CD8-positive, alpha-beta T cell (primary cell): ENCODE measurements at places on chromosomes 6 and 20.

DNA sequence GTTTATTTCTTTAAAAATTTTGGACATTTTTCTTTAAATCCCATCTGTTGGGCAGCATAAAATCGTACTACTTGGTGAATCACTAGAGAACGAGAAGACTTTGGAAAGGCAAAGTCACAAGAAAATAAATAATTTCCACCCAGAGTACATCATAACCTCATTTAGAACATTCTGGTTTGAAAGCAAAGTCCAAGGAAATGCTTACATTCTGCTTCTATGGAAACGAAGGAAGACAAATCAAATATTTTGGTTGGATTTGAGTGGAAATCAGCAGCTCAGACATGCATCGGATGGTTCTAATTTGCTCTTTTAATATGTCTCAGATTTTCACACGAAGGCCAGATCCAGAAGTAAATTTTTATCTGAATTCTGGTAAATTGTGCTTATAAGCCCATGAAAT is 60.7 kb upstream of the LTV1 start:
- no peak for DNase-seq

GRCh38 chr6:84522135-84522549 is 242.3 kb downstream of the TBX18 start:
- no peak for DNase-seq

DNA sequence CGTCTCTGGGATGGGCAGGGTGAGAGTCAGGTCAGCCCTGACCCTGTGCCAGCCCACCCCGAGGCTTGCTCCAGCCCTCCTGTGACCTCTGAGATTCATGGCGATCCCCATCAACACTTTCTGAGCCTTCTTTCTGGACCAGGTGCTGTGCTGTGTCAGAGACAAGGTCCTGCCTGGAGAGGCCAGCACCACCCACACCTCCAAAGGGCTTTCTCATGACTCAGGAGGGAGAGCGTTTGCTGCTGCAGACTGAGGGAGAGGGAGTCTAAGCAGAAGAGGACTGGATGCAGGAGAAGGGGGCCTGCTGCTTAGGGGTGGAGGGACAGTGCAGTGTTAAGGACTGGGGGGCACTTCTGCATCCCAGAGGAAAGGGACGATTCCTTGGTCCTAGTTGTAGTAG is 193.5 kb downstream of the LRFN2 start:
- DNase-seq, result no peak

DNA sequence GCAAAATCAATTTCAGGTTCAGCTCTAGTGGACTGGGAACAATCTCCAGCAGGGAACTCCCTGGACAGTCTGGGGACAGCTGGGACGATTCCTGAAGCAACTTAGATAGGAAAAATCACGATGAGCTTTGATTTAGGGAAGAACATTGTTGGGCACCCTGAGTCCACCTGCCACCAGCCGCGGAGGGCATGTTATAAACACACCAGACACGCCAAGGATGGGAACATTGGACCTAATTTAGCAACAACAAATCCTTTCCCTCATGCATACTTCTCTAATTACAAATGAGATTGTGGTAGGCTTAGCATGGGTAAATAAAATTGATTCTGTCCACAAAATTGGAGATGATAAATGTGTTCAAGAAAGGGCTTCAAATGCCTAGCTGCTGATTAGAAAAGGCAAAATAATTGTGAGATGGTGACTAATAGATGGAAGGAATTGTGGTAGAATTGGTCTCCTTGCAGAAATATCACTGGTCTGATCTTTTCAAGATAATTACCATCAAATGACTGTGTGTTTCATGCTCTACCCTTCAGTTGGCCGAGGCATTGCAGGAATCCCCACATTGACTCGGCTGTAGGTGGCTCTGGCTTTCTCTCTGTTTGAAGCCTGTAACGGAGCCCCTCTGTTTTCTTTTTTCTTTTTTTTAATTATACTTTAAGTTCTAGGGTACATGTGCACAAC is 6.1 kb upstream of the NANP start:
- DNase-seq, result no peak

DNA sequence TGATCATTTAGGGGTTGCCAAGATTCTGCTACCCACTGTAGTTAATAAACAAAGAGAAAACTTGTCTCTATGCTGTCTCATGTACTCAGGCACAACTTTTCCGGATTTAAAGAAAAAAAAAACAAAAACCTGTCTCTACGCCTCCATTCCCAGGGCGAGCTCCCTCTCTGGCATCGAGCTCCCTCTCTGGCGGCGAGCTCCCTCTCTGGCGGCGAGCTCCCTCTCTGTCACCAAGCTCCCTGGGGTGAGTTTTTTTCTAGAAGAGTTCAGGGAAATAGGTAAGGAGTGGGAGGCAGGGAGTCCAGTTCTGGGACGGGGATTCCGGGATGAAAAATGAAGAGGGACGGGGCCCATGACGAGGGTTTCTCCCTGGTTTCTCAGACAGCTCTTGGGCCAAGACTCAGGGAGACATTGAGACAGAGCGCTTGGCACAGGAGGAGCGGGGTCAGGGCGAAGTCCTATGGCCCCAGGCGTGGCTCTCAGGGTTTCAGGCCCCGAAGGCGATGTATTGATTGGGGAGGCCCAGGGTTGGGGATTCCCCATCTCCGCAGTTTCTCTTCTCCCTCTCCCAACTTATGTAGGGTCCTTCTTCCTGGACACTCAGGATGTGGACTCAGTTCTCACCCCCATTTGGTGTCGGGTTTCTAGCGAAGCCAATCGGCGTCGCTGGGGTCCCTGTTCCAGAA is 16.5 kb upstream of the HLA-A start:
- no peak for DNase-seq

GRCh38 chr6:147099974-147100373 is 104.2 kb upstream of the STXBP5 start:
- DNase-seq, result no peak

DNA sequence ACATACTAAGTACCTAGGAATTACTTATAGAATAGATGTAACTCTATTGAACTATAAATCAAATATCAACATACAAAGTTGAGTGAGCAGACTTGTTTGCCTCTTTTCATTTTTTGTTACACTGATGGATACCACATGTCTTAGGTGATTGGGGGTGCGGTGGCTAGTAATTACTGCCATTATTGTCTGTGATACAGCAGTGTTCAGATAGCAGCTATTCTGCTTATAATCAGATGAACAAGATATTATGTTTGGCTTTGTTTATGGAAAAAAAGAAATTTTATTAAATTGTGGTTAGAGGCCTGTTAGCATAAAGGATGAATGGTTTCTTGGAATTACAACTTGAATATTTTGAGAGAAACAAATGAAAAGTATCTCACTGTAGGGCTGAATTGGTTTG is 55.9 kb downstream of the KCNQ5 start:
- no peak for DNase-seq

- no peak for DNase-seq
These were observed 9.2 kb downstream of the PEDS1 start for GRCh38 chr20:50144362-50144761.

- no peak for DNase-seq
These were observed 35.2 kb downstream of the ALDH5A1 start for GRCh38 chr6:24529985-24530384.

GRCh38 chr20:14051454-14051853 is 56.1 kb downstream of the MACROD2 start:
- no peak for DNase-seq
